Activated naive CD8-positive, alpha-beta T cell treated with anti-CD3 and anti-CD28 coated beads for 36 hours (primary cell): ENCODE measurements at places on chromosomes 13 and 19.

- DNase-seq = no peak
Measured at GRCh38 chr13:103883164-103883563, 816.9 kb upstream of the SLC10A2 start.

- no peak for DNase-seq
Measured at GRCh38 chr13:83498481-83499190, 383.6 kb downstream of the SLITRK1 start.

- DNase-seq = no peak
Measured at GRCh38 chr19:19657397-19657783, 6.1 kb downstream of the ATP13A1 start.

DNA sequence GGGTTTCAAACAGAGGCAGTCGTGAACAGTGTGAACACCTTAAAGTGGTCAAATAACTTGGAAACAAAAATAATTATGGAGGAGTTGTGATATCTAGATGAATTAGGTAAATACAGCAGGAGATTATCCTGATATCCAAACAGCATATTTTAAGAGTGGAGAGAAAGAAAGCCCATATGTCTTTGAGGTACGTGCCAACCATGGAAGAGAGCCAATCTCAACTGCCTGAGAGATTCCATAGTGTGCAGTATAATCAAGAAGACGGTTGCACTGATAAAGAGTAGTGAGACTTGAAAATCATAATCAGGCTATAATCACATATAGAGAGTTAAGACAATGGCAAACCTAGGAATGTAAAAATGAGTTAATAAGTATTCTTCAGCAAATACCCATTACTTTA is 472.8 kb upstream of the SLITRK5 start:
- no peak for DNase-seq

DNA sequence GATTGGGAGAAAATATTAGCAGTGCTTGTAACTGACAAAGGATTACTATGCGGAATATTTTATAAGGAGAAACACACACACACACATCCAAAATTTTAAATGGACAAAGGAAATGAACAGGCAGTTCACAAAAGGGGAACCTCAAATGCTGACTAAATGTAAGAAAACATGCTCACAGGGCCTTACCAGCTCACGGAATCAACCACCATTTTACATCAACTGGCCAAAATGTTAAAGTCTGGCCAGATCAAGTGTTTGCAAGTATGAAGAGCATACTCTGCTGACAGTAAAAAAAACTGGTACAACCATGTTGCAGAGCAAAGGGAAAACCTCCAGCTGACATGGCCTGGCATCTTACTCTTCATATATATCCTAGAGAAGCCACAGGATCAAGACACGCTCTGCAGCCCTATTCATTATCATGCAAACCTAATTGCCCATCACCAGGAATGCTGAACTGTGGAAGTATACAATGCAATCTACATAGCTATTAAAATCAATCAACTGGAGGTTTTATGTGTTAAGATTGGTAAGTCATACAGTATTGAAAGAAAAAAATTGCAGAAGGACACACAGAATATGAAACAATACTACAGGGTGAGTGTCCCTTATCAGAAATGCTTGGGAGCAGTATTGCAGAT is 124.4 kb downstream of the RNF17 start:
- DNase-seq = no peak

DNA sequence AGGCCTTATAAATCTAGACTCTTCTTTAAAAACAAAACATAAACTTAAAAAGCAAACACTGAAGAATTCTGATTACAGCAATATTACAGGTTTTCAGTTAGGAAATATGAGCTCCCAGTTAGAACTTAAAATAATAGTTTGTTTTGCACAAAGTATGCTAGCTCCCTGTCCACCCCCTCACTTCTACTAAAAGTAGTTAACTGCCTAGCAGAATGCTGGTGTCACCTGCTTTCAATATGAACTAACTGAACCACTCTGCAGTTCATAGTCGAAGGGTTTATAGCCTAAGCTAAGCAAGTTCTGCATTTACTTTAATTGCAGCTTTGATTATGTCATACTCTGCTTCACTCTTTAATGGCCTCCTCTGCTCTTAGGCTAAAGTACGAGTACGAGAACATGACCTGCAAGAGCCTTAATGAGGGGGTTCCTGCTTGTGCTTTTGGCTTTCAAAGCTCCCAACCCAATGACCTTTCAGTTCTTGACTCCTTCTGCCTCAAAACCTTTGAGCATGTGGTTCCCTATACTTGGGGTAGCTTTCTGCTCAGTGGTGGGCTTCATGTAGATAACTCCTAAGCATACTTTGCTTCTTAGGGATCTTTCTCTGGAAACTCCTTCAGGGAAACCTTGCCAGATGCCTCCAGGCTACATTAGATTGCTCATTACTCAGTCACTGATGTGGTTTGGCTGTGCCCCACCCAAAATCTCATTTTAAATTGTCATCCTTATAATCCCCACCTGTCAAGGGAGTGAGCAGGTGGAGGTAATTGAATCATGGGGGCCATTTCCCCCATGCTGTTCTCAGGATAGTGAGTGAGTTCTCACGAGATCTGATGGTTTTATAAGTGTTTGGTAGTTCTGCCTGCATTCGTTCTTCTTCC is 278.9 kb upstream of the ARGLU1 start:
- no peak for DNase-seq

GRCh38 chr19:36604656-36605100 is 435 bp upstream of the ZNF382 start:
- peak; percentile 90 for DNase-seq

DNA sequence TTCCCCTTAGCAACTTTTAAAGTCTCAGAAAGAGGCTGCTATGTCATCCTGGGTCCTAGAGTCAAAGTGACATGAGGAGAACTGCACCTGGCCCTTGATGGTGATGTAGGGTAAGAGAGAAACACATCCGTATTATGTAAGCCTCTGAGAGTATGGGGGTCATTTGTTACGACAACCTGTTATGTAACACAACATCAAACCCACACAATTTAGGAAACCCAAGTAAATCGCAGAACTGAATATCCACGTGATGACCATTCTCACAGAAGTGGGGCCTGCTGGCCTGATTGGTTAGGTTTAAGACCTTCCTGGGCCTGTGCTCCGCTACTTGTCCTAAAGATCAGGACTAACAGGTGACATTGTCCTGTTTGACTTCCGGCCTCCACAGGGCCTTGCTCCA is 15.3 kb upstream of the B3GLCT start:
- no peak for DNase-seq

GRCh38 chr13:97495678-97496077 is 61.7 kb downstream of the RAP2A start:
- DNase-seq = no peak

GRCh38 chr19:1026783-1027649 is 608 bp downstream of the CNN2 start:
- peak; percentile 51 for DNase-seq

GRCh38 chr13:51957377-51958216 is 53.7 kb downstream of the ATP7B start:
- no peak for DNase-seq

DNA sequence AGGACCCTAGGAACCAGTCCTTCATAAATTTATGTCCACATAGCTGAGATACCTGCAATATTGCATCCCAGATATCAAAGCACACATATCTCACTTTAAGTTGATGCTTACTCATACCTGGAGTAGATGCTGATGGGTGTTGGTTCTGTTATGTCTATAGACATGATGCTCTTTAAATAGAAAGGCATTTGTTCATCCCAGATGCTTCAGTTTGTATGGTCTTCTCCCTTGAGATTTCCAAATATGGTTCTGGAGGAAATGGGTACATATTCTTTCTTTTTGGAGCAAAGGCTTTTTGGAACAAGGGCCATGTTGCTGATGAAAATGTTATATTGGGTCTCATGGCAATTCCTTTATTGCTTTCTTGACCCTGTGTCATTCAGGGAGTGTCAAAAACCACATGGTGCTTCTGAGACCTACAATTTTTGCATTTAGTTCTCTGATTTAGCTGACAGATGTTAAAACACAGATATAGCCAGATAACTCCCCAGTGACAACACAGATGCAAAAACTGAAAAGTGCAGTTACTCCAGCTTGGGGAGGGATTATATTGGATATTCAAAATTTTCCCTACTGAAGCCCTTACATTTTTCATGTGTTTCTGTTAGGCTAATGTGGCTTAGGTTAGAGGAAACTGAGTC is 211.4 kb downstream of the KCNRG start:
- no peak for DNase-seq

- DNase-seq = no peak
Measured at GRCh38 chr13:75857291-75857690, 221.2 kb downstream of the LMO7 start.

- peak; percentile 50 for DNase-seq
Measured at GRCh38 chr19:40365613-40366401, 17.3 kb downstream of the PLD3 start.

- no peak for DNase-seq
Measured at GRCh38 chr19:4483385-4483784, 11.3 kb downstream of the HDGFL2 start.

DNA sequence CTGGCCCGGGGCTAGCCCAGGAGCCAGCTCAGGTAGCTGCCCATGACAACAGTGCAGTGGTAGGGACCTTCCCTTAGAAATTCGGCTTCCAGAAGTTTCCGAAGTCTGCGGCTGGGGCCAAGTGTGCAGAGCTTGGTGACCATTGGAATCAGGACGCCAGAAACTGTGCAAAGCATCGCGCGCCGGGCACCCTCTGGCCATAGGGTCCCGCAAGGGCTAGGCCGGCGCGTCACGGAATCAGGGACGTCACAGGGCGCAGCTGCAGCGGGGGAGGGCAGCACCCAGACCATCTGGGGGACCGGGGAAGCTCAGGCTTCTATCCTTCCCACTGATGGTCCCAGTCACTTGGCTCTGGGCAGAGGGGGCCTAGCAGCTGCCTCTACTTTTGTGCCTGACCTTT is 219.1 kb downstream of the MTUS2 start:
- no peak for DNase-seq
